NCI-H1105 (cell line): ENCODE measurements at places on chromosomes 5 and 9.
A peak's percentile ranks its signal among the peaks of the same experiment; 100 is the strongest.

GRCh38 chr9:4417578-4418325, 72.5 kb upstream of the SLC1A1 start:
- DNase-seq: no peak

- no peak for DNase-seq
Observed at GRCh38 chr9:122468735-122469134, 9.0 kb downstream of the OR1J1 start.

- DNase-seq: no peak
Observed at GRCh38 chr9:106038266-106039001, 344.1 kb downstream of the TMEM38B start.

DNA sequence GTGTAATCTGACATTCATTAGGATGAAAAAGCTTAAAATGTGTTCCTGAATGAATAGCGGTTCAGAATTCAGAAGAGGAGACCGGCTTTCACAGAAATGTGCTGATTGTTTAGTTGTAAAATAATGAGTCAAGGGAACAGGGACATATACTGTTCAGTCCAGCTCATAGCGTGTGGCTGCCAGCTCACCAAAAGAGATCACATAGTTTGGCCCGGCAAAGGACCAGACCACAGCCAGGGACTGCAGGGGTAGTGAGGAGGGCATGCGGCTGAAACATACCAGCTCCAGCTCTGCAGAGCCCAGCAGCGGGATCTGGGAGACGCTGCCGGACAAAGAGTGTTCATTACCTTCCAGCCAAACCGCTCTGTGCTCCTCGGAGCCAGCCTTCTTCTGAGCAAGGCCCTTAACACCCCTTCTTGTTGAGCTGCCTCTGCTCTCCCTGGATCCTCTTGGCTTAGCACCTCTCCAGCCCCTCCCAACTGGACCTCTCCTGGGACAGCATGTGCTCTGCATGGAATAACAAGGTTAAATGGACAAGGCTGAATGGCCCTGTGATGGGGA, 116.8 kb upstream of the CNTLN start:
- no peak for DNase-seq

DNA sequence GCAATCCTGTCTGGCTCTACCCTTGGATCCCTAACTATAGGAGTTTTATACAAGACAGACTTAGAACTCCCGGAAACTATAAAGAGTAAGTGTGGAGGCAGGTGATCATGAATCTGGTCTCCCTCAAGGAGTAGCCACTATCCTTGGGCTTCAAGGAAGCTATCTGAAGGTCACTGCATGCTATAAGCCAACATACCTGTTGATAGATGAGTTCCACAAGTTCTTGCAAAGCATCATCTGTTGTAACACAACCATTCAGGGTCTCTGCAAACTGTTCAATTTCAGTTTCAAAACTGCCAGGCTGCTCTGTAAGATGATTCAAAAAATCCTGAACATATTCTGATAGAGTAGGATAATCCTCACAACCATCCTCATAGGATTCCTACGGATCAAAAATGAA, 9.3 kb downstream of the PAIP1 start:
- DNase-seq: no peak

- DNase-seq: no peak
Observed at GRCh38 chr9:122546196-122546595, 6.7 kb upstream of the OR1N2 start.

DNA sequence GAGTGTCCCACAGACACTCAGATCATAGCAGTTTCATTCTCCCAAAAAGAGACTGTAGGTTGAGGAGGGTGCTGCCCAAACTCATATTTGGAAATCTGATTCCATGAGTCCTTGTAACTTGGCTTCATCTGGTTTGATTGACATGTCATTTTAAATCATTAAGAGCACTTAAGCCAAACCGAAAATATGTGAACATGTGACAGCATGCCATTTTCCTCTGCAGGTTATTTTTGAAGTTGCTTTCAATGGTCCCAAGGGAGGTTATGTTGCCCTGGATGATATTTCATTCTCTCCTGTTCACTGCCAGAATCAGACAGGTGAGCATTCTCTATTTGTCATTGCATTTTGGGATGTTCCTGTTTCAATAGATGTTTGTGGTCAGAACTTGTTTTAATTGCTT, 87.6 kb downstream of the MAMDC2 start:
- DNase-seq: peak; percentile 85

- DNase-seq: no peak
Observed at GRCh38 chr9:18492612-18493011, 18.7 kb downstream of the ADAMTSL1 start.

- no peak for DNase-seq
Observed at GRCh38 chr5:53130266-53130665, 20.7 kb upstream of the MOCS2 start.

DNA sequence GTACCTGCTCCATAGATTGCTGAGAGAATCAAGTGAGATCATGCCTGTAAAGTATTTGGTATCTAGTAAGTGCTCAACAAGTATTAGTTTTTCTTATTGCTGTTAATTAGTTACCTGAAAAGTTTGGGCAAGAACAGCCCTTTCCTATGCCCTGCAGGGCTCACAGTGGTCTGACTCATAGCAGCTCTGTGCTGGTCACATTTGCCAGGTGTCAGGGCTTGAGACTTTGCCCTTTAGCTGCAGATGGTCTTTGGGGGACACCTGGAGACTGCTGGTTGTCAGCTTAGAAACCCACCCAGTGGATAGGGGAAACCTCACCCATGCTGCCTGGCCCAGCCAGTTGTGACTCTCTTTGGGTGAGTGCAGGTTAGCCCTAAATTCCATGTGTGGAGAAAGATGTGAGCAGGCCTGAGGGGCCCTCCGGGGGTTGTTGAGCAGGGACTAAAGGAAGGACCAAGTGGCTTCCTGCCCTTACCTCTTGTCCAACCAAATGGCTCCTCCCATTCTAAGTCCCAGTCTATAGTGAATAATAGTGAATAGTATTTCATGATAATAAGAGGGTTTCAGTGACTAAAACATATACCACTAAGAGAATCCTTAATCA, 9.0 kb downstream of the COL27A1 start:
- no peak for DNase-seq

- DNase-seq: no peak
Observed at GRCh38 chr5:39024005-39024404, 50.2 kb downstream of the RICTOR start.

DNA sequence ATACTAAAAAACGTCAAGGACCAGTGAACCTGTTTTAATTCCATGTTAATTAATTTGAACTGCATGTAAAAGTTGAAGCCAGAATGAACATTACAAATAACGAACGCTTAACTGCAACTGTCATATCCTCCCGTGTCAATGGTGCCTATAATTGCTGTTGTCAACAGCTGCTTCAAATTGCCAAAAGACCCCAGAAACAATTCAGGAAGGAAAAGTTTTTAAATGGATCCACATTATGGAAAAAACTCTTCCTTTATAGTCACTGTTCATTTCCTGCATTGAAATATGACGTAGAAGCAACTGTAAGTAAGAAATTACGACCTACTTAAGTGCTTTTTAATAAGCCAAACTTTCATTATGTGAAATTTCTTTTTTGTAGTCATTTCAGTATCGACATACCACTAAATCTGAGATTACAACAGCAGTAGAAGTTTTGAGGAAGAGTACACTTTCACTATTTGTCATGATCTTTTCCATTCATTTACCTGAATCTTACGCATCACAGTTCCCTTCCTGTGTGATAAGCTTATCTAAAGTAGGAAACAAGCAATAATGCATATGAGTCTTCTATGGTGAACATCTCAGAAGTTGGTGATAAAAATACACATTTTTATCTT, 37.8 kb downstream of the MEF2C start:
- DNase-seq: no peak

GRCh38 chr5:112880219-112880964, 19.3 kb downstream of the SRP19 start:
- no peak for DNase-seq

- peak; percentile 3 for DNase-seq
Observed at GRCh38 chr9:8652255-8652654, 852.7 kb upstream of the DMAC1 start.

- DNase-seq: no peak
Observed at GRCh38 chr5:91313757-91314673, 69.1 kb downstream of the ARRDC3 start.

DNA sequence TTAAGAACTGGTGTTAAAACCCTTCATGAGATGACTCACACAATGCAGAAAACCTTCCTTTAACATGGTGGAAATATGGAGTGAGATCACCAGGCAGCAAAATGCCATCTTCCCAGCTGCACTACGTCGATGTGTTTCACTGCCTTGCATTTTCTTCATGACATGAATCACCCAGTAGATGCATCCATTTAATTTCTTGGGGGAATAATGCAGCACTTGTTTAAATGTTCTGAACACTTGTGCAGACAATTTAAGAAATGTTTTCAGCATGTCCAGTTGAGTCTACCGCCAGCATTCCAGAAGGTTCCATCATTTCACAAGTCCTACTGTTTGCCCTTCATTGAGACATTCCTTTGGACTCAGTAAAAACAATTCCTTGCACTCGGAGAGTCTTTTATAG, 81.6 kb downstream of the ADAMTS16 start:
- DNase-seq: no peak

GRCh38 chr9:98097836-98098235, 21.2 kb downstream of the TRIM14 start:
- no peak for DNase-seq

- no peak for DNase-seq
Observed at GRCh38 chr9:71243951-71244350, 122.5 kb upstream of the TRPM3 start.

DNA sequence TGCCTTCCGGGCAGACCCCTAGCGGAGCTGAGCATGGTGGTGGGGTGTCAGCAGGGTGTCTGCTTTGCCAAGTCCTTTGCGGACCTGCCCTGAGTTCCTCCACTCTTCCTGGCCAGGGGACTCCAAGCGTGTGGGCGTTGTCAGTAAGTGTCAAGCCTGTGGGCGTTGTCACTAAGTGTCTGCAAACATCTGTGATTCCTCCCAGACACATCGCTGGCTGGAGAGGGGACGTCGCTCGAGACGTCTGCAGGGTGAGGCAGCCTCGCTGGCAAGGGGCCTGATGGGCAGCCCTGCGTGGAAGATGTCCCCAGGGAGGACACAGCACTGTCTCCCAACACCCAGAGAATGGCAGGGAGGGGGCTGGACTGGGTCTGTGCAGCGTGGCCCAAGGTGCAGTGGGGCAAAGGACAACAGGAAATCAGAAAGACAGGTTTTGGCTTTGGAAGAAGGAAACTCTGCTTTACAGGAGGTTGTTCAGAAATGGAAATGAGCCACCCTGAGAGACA, 28.8 kb downstream of the ADAMTSL2 start:
- no peak for DNase-seq

DNA sequence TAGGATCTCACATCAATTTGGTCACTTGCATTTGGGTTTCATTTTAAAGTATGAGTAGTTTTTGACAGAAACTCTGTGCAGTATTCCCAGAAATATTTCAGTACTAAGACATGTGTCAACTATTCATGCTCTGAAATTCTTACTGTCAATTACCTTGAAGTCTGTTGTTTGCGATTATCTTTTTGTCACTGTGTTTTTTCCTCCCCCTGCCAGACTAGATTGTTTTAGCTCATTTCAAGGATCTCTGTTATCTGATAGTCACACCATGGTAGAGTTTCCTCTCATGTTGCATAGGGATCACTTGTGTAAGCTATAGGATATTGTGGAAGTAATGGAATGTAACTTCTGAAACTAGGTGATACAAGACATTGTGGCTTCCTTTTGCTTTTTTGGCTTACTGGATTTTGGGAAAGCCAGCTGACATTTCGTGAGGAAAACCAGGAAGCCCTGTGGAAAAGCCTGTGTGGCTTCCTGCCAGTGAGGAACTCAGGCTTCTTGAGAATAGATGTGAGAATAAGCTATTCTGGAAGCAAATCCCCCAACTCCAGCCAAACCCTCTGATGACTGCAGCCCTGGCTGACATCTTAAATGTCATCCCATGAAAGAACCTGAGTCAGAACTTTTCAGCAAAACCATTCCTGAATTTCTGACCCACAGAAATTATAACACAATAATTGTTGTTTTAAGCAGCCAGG, 122.2 kb downstream of the FGF10 start:
- no peak for DNase-seq

- no peak for DNase-seq
Observed at GRCh38 chr9:3455094-3455493, 70.7 kb downstream of the RFX3 start.

GRCh38 chr9:124871156-124871561, 9.2 kb downstream of the ARPC5L start:
- DNase-seq: no peak

GRCh38 chr5:140340605-140341121, 5.7 kb downstream of the HBEGF start:
- DNase-seq: no peak

DNA sequence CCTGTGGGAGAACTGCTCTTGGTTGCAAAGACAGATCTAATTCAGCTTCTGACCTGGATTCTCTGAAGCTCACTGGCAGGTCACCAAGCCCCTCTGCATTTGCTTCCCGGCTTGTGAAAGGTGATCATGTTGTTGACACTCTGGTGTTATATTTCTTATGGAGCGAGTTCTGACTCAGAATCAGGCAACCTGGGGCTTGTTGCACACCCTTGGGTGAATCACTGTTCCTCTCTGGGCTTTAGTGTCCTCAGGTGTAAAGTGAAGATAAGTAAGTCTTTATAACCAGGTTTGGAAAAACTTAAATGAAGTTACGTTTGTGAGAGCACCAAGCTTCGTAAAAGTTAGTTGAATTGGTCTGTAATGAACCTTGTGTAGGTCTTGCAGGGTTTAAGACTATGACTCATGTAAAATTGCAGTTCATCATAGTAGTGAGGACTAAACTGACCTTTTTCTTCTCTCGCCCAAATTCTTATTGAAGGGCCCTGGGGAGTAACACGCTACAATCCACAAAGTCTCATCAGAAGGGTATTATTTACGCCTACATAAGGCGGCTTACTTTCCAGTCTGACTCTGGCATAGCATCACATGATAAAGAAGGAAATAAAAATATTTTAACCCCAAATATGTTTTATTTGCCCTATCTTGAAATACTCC, 218.6 kb downstream of the TMEM38B start:
- DNase-seq: no peak

DNA sequence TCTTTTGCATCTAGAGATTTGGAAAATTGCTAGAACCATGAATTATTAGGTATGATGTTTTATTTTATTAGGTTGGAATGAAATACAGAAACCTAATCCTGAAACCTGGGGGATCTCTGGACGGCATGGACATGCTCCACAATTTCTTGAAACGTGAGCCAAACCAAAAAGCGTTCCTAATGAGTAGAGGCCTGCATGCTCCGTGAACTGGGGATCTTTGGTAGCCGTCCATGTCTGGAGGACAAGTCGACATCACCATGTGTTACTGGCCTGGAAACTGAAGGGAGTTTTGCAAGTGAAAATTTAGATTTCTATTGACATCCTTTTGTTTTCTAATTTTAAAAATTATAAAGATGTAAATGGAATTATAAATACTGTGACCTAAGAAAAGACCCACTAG, 100.7 kb downstream of the NLN start:
- no peak for DNase-seq

DNA sequence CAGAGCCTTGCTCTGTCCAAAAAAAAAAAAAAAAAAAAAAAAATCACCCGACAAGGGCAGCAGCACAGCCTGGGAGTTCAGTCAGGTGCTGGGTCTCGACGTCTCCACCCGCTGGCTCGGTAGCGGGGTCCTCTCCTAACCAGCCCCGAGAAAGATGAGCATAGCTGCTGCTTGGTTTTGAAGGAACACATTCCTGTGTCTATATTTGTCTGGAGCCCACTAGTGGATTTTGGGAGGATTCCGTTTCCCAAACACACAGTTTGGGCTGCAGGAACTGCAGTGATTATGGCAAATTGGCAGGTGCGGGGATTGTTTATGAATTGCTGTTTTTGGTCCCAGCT, 1.2 kb downstream of the OTULINL start:
- peak; percentile 16 for DNase-seq
